ENCODE measurements at places on chromosomes 13 and 19.

DNA sequence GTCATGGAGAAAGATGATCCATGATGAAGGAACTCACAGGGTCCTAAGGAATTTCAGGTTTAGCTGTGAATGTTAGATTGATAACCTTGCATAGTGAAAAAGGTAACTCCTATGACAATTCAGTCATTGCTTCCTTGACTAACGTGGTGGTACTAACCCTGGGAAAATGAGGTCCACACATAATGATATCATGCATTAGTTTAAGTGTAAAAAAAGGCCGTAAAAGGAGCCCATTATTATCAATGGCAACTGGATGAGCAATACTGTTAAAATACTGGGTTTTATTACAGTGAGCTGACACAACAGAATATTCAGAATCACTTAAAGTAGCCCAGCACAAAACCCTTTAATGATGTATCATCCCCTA is 515.4 kb downstream of the DCT start:
- no peak for DNase-seq

DNA sequence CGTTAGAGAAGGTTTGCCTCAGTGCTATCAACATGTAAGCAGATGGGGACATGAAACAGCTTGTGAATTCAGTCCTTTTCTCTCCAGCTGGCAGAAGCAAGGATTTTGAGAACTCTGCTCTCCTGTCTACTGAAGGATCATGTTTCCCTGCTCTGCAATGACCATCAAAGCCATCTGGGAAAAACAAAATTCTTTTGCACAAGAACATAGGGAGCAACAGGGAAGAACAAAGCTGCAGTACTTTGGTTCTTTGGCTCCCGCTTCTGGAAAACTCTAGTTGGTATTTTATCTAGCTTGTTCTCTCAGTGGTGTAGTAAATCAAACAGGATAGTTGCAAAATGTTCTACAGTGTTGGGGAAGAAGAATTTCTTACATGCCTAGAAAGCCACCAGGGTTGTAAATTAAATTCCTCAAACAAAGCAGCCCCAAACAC is 270.4 kb downstream of the ENOX1 start:
- DNase-seq: no peak

DNA sequence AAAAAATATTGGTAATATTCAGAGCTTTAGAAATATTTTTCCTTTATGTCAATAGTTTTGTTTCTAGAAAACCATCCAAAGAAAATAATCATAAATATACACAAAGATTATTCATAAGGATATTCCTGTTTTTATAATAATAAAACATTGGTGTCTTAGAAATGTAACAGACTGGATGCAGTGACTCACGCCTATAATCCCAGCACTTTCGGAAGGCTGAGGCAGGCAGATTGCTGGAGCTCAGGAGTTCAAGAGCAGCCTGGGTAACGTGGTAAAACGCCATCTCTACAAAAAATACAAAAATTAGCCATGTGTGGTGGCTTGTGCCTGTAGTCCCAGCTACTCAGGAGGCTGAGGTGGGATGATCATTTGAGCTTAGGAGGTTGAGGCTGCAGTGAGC is 106.8 kb downstream of the DHRS12 start:
- DNase-seq: no peak

DNA sequence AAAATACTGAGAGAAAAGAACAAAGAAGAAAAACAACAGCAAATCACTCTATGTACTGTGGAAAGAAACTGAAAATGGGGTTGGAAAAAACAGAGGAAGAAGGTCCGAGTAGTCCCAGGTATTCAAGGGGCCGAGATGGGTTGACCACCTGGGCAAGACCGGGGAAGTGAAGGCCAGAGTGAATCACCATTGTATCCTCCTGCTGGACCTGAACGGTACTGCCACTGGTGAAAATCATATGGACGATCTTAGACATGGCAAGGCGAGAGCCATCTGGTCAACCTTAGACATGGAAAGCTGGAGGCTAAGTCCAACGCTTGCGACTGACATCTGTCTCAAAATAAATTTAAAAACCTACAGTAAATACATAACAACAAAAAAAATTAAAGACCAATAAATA is 44.4 kb upstream of the ZNF91 start:
- DNase-seq: no peak

DNA sequence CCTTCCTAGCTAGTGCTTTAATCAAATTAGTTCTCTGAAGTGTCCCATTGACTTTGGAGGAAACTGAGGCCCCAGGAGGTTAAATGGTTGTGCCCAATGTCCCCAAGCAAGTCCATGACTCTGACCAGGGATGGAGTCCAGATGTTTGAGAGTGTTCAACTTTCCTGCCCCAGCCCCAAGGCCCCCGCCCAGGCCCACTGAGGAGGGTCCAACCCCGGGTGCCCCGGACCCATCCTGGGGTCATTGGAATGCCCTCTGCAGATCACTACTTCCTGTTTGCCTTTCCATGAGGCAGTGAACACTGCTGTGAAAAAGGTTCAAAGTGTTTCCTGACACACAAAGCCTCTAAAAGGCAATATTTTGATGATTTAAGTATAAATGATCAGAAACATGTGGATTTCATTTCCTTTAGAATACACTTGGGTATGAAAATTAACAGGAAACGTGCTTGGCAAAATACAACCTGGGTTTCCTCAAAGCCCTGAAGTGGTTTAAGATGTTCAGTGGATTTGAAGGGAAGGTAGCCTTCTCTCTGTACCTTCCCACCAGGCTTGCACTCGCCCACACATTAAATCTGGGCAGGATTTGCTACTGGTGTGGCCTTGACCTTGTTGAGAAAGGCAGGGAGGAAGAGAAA is 335.7 kb downstream of the TSHZ3 start:
- DNase-seq: no peak

- no peak for DNase-seq
These were observed 815.6 kb downstream of the UQCRFS1 start for GRCh38 chr19:28397306-28397705.

DNA sequence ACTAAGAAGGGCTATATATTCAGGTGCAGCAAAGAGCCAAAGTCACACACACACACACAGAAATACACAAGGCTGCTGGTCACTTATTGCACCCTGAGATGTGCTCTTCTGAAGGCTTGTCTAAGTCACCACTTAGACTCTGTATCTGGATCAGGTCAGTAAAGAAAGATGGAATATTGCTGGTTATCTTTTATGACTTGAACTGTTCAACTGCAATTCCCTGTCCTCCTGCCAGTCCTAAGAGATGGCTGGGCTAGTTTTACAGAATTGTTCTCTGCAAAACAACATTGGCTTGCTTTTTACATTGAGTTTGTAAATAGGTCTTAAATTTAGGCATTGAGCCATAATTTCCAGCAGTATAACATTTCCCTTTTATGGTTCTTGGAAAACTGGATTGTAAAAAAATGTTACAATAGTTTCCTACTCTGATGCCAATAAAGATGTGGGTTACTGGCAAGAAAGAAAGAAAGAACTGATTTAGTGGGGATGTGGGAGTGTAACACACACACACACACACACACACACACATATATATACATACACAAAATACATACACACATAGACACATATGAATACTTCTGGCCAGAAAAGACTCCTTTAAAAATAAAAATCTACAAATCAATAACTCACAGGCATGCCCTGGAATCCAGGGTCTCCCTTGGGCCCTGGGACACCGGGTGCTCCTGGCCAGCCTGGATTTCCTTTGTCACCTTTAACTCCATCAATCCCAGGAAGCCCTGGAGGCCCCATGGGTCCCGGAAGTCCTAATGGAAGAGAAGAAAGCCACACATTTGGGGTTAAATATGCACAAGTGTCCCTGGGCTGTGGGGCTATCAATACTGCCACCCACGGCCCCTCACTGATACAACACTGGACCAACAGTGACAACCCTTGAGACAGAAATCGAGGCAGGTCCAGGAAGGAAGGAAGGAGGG is 137.7 kb downstream of the COL4A1 start:
- no peak for DNase-seq

- no peak for DNase-seq
These were observed 18.3 kb upstream of the EIF3G start for GRCh38 chr19:10137751-10138682.

- DNase-seq: no peak
These were observed 492.6 kb downstream of the COG6 start for GRCh38 chr13:40148101-40148500.

DNA sequence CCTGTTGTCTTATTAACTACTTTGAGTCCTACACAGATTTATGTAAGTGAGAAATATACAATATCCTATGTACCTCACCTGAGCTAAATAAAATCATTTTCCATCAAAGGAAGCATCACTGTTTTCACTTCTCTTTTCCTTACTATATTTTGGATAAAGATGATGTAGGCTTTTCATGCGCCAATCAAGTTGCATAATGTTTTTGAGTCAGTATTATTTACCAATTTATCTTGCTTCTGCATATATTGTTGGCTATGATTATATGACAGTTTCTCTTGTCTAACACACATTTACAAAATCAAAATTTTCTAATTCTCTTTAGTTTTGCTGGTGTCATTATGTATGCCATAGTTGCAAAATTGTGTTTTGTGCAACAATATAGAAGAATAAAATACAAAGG is 67.9 kb upstream of the FRY start:
- DNase-seq: no peak

- no peak for DNase-seq
These were observed 7.9 kb downstream of the VASP start for GRCh38 chr19:45515081-45515624.

GRCh38 chr13:30341815-30342570 is 34.6 kb upstream of the KATNAL1 start:
- no peak for DNase-seq

DNA sequence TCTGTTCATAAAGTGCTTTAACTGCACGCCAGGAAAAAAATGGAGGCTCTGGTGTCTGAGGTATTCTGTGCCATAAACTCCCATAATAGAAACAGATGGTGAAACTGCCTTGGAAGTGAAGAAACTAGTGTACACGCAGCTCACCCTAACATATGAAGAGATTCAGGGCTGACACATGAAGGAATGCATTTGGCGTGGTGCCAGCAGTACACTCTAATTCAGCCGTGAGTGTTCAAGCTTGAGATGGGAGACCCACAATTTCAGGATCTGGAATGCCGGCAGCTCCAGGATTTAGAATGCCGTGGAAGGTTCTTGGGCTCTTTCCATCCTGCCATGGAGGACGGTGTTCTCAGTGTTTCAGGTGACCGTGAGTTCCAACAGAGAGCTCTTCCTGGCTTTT is 478.4 kb downstream of the TSHZ3 start:
- no peak for DNase-seq

GRCh38 chr19:8610936-8611300 is 403 bp upstream of the ADAMTS10 start:
- DNase-seq: no peak
